Stimulated activated CD4-positive, alpha-beta T cell treated with anti-CD3 and anti-CD28 coated beads, Interleukin-1b, Interleukin-23, amount 100 ng/mL, for 48 hours (primary cell): ENCODE measurements at places on chromosomes 12 and 14.

- no peak for DNase-seq
Measured at GRCh38 chr12:117084405-117085317, 14.6 kb downstream of the TESC start.

DNA sequence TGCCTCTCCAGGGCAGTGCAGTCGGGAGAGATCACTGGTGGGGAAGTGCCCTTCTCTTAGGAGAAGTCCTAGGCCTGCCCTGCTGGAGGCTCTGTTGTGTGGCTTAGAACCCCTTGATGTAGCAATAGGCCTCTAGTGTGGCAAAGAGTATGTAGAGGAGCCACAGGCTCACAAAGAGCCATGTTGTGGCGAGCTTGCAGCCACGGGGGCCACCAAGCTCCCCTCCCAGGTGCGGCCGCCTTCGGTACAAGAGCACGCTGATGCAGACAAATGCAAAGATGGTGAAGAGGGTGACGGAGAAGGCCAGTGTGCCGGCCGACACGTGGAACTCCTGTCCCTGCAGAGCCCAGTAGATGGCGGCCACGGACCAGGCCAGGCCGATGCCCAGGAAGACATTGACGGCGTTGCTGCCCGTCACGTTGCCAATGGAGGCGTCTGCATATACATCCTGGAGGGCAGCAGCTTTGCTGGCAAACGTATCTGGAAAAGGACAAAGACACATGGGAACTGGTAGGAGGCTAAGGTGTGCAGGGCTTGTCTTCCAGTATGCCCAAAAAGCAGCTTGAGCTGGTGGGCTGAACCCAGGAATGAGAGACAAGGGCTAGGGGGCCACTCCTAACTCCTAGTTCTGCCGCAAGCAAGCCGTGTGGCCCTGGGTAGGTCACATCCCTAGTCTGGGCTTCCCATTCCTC, 142.8 kb downstream of the SLC8A3 start:
- DNase-seq = peak; percentile 23

DNA sequence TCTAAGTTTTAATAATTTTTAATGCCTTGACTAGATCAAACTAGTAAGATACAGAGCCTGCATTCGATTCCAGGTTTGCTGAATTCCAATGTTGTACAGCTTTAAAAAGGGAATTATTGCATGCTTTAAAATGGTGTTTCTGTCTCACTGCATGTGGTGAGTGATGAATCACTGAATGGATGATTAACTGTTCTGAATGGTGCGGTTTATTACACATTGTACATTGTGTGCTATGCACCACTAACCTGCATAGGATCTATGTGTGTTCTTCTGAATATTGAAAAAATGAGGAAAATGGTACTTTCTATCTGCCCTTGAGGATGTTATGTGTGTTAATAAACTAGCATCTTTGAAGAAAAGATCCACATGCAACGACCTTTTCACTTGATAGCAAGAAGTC, 231.7 kb downstream of the NRXN3 start:
- no peak for DNase-seq

DNA sequence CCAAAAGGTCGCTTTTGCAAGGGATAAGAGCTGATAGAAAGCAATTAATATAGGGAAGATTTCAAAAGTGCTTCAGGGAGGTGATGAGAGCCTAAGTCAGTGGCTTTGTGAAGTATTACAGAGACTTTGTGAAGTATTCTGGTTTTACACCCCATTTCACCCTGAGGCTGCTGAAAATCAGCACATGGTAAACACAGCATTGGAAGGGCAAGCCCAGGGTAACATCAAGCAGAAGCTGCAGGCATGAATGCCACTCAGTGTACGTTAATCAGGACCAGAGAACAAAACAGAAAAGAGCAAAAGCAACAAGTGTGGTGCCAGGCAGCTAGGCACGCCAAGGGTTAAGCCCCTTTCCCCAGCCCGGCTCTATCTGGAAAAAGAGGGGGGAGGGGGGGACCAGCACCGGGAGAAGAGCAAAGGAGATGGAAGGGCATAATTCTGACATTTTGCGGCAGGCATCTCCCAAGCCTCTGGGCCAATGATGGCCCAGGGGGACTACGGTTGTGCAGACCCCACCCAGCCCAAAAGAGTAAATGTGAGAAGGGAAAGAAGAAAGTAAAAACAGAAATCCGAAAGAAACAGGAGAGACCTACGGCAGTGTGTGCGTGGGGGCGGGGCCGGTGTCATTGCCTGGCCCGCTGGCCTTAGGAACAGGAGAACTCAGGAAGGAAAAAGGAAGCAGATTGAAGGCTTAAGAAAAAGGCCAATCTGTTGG, 58.9 kb downstream of the DHRS2 start:
- no peak for DNase-seq
